ENCODE measurements at places on chromosomes 7 and 10.

GRCh38 chr7:25028370-25029021, 48.5 kb upstream of the OSBPL3 start:
- no peak for DNase-seq

DNA sequence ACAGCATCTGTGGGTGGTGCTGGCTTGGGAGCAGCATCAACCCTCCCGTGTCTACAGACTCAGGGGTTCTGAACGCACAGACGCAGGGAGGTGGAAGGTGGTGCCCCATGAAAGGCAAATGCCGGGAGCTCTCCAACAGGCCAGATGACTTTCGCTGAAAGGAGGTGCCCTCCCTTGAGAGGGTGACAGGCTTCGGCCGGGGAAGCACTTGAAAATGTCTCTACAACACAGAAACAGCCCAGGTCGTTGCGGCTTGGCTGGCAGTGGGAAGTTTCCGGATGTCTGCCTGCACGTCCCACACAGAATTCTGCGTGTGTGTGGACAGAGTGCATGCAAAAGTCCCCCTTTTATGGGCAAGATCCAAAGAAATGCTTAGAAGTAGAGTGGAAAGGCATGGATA, 239.6 kb downstream of the SKAP2 start:
- DNase-seq, result no peak

DNA sequence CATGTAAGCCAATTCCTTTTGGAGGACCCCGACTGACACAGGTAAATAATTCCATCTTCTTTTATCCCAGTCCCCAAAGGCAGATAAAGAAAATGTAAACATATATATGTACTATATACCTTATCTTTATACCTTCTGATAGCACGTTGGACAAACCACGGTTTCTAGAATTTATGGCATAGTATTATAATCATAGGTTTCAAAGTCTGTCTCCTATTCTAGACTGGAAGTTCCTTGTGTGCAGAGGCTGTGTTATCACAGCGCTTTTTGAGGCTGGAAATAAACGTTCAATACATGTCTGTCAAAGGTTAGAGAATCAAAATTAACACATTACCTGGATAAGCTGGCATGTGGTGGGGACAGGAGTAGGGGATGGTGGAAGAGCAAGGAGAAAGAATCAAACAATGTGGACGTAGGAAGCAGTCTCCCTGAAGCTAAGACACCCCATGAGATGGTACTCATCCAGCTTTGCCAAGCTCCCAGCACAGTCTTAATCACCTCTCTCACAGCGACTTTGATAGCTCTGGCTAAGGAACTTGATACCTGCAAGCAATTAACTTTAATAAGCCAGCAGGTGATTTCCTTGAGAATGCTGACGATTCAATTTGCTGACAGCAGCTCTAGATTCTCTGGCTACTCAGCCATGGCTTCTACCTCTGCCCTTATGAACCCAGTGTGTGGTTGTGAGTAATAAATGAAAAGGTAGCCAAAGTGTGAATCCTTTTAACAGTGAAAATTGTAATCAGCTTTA, 208.4 kb upstream of the LRRTM3 start:
- DNase-seq, result no peak

- DNase-seq, result no peak
These were observed 128.2 kb downstream of the UBE2H start for GRCh38 chr7:129824291-129825208.

DNA sequence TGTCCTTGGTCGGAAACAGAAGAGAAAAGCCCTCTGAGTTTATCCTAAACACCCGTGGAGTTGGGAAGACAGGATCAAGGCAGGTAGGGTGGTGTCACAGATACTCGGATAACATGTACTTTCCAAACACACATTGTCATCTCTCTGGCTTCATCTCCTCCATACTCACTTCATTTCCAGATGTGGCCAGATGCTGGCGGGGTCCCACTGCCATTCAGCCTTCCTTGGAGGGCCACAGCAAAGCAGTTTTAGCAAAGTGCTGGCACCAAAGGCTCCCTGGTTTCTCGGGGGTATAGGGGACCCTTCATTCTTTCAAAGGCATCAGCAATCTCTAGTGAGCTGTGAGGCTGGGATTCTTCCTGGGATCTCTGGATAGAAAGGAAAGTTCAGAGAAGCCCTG, 539.5 kb downstream of the TCERG1L start:
- no peak for DNase-seq

DNA sequence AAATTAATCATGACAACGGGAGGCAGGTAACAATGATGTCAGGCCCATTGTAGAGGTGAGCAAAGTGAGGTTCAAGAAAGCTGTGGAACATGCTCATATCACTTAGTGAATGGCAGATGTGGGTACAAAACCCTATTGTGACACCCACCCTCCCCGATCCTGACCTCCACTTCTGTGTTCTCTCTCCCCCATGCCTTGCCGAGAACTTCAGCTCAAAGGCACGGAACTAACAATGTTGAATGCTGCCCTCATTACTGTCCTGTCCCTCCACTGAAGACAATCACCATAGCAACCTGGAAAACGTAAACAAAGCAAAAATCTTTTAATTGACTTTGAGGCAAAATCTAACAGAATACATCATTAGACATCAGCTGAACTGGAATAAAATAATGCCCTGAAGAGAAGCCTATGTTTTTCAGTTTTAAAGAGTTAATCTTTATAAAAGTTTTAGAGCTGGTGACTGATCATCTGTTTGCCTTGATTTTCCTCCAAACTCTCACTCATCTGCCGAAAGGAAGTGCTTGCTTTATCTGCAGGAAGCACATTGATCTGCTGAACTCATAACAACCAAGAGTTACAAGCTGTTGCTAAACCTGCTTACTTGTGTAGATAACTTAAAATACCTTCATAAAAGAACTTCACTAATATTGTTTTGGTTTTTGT, 133.6 kb downstream of the CUBN start:
- no peak for DNase-seq

GRCh38 chr7:55980266-55980665, 15.9 kb downstream of the NIPSNAP2 start:
- no peak for DNase-seq

DNA sequence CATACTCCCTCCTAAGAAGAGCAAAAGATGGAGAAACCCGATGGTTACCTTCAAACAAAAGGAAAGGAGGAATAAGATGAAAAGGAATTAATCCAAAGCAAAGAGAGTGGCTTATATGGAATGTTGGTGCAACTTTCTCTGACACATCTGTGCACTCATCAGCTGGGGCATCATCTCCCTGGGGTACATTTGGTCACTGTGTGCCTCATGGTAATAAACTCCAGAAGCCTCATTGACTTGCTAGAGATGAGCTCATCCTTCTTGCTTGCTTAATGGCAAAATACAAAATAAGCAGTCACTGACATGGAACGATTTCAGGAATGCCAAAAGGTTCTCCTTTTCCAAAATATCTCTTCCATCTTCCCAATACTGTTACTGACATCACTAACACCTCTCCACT, 22.5 kb downstream of the CAV1 start:
- no peak for DNase-seq

DNA sequence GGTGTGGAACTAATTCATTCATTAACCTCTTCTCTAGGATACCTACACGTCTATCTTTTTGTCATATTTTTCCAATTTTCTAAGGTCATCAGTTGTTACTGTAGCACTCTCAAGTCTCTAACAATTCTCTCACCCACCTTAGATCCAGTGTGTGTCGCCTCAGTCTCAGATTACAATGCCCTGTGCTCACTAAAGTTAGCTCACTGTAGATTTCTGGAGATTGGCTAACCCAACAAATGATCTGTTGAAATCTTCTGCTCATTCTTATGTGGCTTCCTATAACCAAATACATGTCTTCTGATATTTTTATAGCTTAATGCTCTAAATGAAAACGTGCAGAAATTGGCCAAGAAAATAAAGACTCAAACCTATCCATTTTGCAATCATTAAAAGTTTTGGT, 142.6 kb downstream of the SLC25A13 start:
- no peak for DNase-seq

- no peak for DNase-seq
These were observed 212.1 kb upstream of the GHITM start for GRCh38 chr10:83927166-83927565.
